ENCODE measurements at places on chromosomes 6 and 20. TPM values are rescaled to one million over a fixed set of nuclear protein-coding genes. Genes with fewer than 3 reads are reported as not detected.

The VSTM2L gene
- 0.32 TPM for total RNA-seq

DNA sequence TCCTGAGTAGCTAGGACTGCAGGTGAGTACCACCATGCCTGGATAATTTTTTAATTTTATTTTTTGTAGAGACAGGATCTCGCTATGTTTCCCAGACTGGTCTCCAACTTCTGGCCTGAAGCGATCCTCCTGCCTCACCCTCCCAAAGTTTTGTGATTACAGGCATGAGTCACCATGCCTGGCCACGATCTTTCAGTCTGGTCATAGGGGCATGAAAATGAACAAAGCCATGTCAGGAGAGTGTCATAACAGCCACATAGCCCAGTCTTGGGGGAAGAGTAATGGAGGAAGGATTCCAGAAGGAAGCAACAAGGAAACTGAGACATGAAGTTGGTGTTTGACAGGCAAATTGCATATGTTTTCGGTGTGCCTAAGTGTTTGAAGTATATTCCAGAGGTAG lies 17.0 kb upstream of the SNX3 start:
- DNase-seq = no peak

- no peak for DNase-seq
Observed at GRCh38 chr6:15267221-15267620, 21.4 kb downstream of the JARID2 start.

The UBE2J1 gene
- 54.4 TPM for total RNA-seq
